ENCODE measurements at places on chromosomes 12 and 14.

GRCh38 chr14:80933282-80933681 lies 8.3 kb downstream of the CEP128 start:
- DNase-seq, result no peak

DNA sequence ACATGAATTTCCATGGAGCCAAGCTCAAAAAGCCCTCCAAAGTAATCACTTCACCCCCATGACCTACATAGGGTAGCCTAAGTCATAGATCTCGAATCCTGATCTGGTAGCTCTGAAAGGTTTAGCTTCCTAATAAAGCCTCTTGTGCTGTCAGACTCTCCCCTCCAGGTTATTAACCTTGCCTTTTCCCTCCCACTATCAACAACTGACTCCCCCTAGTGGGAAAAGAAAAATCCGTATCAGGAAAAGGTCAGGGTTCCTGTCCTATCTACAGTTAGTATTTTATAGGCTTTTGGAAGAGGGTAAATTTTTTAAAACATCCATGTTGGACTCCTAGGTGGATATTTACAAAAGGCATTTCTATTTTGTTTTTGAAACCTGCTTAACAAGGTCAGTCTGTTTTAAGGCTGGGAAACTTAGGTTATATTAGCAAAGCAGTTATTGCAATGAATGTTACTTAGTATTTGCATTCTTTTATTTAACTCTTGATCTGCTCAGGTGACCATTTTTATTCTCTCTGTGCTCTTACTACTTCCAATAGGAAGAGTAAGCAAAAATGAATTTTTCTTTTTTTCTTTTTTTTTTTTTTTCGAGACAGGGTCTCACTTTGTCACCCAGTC lies 8.0 kb downstream of the YY1 start:
- no peak for DNase-seq

- no peak for DNase-seq
Observed at GRCh38 chr14:57864659-57865058, 1.2 kb downstream of the SLC35F4 start.

DNA sequence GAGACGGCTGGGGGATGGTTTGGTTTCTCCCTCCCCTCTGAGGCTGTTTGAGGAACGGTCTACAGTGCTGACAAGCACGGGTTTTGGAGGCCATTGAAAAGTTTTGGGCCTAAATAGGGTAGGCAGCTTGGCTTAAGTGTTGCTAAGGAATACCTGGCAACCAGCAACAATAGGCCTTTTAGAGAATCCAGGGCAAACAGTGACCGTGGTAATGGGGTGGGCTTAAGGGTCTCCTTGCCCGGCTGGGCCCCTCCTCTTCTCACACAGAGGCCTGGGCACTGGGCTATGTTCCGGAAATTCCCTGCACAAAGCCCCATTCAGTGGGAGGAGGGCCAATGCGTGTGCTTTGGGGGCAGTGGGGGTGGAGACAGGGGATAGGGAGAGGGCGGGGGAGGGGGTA lies 55.4 kb downstream of the ASCL1 start:
- DNase-seq, result no peak
